KBM-7 (cell line): ENCODE measurements at places on chromosomes 7 and 10.
A peak's percentile ranks its signal among the peaks of the same experiment; 100 is the strongest.

DNA sequence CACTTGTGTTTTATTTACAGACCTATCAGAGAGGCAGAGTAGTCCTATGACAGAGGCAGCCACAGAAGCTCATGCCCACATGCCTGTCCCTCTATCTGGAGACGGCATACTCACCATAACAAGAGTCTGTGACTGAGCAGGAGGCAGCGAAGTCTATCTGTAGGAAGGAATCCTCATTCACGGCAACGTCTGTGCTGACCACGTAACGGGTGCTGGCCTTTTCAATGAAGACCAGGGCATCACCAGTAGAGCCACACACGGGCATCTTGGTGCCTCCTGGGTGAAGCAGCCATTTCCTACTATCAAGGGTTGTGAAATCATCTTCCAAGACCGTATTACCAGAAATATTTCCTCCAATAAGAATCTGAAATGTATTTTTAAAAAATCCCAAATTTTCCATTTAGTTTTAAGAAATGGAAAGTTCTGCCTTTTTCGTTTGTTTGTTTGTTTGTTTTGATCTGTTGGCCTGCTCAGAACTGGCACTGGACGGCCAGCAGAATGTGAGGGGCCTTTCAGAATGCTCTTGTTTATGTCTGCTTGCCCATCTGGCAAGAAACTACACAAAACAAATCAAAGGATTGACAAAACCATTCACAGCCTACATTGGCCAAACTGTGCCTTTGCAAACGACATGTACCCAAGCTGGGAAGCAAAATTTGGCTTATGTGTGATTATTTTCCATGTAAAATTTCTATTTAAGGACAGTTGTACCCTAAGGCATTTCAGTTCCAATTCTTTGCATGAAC lies 93.1 kb upstream of the SLC26A5 start:
- DNase-seq, result no peak

DNA sequence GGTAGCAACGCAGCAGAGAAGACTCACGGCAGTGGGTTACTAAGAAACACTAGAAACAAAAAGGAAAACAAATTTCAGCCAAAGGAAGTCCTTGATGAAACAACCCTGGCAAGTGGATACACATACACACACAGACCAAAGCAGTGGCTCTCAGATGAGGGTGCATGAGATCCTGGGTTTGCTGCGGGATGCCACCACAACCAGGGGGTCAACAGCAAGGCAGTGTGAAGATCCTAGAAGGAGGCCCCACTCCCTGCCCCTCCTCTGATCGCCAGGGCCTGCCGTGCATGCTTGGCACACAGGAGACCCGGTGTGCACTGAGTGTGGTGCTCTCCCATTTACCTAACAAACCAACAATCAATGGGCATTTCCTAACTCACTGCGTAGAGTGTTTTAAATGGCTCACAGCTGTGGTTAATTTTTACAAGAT lies 252.3 kb upstream of the KLF14 start:
- DNase-seq, result no peak

GRCh38 chr7:1480670-1481069 lies 21.4 kb upstream of the MICALL2 start:
- no peak for DNase-seq

- DNase-seq, result no peak
Measured at GRCh38 chr10:78634389-78634815, 434.4 kb upstream of the ZMIZ1 start.

DNA sequence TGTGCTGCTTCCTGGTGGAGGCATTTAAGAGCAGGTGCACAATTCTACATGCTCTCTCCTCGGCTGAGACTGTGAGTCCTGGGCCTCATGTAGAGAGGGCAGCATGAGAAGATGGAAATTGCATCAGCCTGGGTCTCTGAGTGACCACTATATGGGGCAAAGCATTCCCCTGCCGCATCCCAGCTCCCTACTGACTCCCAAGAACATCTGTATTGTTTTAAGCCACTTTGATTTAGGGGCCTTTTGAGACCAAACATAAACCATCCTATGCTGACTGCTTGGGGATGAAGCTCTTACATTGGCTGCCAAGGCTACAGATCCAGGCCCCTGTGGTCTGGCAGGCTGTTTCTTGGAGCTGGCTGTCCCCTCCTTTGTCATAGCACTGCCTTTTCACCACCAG lies 101.3 kb upstream of the TBX20 start:
- no peak for DNase-seq

DNA sequence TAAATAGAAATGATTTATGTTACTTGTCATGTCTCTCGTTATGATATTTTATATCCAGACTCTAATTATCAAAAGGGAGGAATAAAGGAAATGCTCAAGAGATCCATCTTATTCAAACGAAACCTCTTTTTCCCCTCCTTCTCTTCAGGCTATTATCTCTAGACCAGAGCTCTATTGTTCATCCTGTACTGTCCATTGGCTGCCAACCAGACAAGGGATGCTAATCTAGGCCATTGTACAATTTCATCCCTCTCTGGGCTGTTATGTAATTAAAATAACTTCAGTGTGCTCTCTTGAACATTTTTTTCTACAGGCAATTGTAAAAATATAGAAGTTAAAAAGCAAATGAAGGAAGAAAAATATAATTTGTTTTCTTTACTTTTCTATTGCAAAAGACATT lies 220.4 kb downstream of the HDAC9 start:
- no peak for DNase-seq

- DNase-seq, result no peak
Measured at GRCh38 chr7:91285696-91286355, 21.6 kb downstream of the FZD1 start.

DNA sequence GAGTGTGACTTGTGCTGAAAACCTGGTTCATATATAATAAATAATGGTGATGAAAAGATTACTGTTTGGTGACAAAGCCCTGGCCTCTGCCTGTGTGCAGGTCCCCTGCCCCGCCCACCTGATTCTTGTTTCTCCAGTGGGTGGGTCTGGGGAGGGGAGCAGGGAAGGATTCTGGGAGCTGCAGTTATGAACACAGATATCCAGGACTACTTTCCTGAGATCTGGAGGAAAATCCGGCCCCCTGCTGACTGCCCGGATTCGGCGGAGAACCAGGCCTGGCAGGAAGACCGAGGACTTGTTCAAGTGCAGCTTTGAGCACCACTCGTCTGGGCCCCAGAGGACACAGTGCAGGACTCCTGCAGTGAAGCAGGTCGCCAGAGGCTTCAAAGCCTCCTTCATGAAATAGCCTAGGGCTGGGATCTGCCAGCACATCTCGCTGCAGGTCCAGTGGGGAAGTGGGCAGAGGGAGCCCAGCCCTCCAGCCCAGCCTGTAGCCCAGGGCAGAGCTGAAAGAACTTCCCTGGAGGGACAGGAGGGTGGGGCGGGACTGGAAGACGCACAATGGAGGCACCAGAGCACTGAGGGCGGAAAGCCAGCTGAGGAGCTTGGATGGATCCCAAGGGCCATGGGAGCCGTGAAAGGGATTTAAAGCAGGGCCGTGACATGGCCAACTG lies 7.0 kb downstream of the ATP6V0E2 start:
- no peak for DNase-seq

DNA sequence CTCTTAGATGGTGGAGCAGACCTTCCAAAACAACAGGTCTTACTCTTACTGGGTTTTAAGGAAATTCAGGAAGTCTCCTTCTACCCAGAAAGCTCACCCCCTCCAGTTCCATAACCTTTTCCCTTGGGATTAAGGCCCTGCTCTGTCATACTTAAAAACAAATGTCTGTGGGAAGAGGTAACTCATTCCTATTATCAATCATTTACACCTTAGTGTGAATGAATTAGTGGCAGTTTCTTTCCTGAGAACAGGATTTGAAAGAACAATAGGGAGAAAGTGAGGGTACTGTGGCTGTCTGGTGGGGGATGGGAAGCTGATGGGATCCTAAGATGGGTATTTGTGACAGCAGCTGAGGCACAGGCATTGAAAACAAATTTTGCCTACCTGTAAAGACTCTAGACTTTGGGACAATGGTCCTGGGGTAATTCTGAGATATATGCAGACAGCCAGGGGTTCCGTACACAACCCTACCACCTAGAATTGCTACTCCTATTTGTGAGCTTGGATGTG lies 22.2 kb upstream of the PDLIM1 start:
- DNase-seq, result no peak

GRCh38 chr10:17038627-17039026 lies 91.0 kb downstream of the CUBN start:
- DNase-seq, result no peak

GRCh38 chr10:58066126-58066525 lies 201.6 kb downstream of the IPMK start:
- no peak for DNase-seq

DNA sequence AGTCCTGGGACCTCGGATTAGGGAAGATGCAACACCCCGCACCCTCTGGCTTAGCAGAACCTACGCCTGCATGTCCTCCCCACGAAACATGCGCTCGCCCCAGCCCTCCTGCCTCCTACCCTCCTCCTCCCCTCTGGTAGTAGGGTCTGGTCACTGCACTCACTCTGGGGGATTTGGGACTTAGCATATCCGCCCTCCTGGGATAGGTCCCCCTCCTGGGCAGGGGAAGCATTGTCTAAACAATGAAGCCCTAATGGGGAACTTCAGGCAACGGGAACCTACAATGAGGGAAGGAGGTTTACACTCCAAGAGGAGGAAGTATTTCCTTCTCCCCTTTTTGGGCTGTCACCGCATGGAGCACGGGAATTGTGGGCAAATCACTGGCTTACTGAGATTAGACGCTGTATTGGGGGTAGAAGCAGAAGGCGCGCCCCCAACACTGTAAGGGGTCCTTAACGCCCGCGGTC lies 892 bp downstream of the CRHR2 start:
- no peak for DNase-seq

- no peak for DNase-seq
Measured at GRCh38 chr7:96968981-96969380, 36.4 kb upstream of the DLX6 start.

DNA sequence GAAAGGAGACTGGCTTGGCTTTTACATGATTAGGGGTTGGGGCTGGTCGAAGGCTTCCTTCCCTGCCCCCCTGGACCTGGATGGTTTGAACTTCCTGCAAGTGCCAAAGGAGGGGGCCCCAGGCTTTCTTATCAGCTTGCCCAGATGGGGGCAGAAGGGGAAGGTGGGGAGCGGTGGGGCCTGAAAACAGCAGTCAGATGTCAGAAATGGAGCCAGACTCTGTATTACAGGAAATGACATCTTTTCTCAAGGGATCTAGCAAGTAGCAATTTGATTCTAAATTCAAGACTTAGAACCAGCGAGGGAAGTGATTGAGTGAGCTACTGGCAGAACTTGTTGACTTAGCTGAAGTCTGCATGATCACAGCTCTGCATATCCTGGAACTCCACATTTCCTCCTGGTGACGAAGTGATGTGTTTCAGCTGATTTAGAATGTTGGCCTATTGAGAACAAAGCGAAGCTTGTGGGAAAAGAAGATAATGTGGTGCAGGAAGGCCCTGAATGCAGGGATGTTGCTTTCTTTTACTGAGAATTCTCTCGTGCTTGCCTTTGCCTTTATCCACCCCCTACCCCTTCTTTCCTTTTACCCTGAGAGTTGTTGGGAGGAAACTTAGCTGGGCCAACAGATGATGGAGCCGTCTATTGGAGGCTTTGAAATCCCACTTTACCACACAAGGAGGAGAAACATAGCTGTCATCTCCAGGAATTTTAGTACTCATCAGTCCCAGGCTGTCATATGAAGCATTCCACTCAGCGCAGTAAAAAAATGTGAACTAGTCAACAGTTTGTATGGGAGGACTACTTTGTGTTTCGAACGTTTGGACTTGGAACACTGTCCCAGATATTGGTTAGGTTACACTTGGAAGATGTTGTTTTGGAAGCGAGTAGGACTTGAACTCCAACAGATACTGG lies 43.2 kb downstream of the CCNY start:
- DNase-seq, result peak; percentile 94

DNA sequence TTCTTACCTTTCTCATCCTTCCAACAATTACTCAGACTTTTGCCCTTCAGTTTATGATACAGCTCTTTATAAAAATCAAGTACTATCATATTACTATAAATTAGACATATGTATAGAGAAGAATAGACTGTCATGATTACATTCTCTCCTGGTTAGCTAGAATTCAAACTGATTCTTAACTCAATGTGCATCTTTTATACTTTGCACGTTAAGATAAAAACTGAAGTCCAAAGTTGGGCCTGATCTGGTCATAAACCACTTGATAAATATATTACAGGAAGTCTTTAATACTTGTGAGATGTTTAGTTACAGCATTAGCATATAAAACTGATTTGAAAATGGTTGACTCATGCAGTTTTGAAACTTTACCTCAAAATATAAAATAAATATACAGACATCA lies 2.6 kb downstream of the AGR3 start:
- no peak for DNase-seq

GRCh38 chr7:117603627-117604026 lies 123.8 kb downstream of the CFTR start:
- DNase-seq, result no peak

DNA sequence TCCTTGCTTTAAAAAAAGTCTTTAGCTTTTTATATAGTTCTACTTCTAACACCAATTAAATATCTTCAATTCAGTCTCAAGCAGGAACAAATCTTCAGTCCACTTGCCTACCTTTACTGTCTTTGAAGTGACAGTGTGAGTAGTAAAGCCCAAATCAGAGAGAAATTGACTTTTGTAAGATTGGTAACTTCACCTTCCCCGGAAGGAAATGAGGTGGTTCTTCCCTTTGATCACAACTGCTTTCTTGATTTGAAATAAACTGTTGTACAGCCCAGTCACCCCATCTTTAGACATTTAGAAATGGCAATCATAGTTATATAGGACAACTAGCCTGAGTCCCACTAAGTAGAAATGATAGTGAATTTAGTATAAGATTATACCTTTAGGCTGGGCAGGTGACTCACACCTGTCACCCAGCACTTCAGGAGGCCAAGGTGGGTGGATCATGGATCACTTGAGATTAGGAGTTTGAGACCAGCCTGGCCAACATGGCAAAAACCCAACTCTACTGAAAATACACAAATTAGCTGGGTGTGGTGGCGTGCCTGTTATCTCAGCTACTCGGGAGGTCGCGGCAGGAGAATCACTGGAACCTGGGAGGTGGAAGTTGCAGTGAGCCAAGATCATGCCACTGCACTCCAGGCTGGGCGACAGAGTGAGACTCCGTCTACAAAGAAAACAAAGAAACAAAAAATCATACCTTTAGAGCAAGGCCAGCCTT lies 4.7 kb downstream of the FAS start:
- no peak for DNase-seq

DNA sequence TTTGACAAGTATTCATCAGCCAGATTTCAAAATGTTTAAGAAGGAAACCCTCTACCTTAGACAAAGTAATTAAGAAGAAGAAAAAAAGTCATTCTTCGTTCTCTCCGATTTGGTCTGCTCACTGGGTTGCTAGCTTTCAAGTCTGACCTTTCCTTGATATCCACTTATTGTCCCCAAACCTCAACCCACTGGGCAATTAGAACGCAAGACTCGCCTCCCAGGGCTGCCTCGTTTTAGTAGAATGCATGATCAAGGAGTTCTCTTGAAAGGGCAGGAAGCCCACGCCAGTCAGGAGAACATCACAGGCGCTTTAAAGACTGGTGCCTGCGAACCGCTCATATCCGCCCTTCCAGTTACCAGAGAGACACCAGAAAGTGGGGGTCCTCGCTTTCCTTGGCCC lies 637.7 kb downstream of the PARD3 start:
- no peak for DNase-seq

GRCh38 chr7:44448922-44449583 lies 41.4 kb downstream of the NUDCD3 start:
- no peak for DNase-seq
